Brain pericyte (primary cell): ENCODE measurements at places on chromosomes 4 and X.

- no peak for DNase-seq
Observed at GRCh38 chr4:24190761-24191695, 301.2 kb upstream of the PPARGC1A start.

DNA sequence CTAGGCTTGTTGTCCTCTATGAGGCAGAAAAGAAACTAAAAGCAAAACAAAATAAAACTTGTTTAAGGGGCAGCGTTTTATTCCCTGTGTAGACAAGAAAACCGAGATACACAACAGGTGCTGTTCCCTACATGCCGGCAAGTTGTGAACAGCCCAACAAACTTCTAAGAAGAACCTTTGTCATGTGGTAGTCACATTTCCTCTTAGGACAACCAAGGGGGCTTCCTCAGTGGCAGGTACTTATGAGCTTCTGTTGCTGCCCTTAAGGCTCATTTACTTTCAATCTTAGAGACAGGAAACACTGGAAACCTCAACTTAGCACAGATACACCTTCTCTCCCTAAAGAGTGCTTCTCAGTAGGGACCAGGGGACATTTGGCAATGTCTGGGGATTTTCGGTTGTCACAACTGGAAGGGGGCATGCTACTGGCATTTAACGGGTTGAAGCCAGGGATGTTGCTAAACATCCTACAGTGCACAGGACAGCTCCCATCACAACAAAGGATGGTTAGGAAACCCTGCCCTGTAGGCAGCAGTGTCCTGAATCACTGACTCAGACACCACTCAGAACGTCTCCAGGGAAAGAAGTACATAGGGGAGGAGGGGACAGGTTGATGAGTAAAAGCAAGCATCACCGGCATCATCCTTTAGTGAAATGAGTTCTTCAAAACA lies 111.0 kb downstream of the ASB9 start:
- no peak for DNase-seq

- no peak for DNase-seq
Observed at GRCh38 chr4:173860094-173860493, 330.1 kb upstream of the HAND2 start.

DNA sequence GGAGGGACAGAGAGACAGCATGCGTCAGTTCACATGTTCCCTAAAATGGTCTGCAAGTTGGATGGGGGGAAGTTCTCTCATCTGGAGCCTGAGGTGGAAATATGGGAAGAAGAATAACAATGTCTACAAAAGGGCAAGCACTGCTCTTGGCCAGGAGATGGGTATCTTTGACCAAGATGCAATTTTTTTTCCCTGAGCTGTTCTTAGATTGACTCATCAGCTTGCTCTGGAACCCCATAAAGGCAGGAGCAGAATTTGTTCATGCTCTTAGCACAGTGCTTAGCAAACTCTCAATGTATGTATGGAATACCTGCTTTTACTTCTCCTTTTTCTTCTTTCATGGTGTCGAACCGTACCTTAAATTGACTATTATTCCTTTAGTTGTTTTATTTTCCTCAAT lies 90.5 kb upstream of the ZNF827 start:
- no peak for DNase-seq

DNA sequence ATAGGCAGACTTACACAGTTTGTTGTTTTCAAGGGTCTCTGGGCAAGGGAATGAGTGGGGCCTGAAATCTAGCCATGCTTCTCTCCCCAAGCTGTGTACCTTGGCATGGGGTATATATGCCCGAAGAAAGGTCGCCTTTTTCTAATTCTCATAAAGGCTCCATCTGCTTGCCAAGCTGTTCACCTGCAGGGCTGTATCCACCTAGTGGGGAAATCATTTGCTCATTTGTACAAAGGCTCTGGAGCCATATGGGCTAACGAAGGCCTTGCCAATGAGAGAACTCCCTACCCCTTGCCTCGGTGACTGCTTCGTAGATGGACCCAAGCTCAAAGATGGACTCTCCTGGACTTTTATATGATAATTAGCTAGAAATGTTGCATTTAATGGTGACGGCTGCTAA lies 1097.0 kb downstream of the PDHA2 start:
- no peak for DNase-seq

GRCh38 chr4:21697583-21697982 lies 251.0 kb downstream of the KCNIP4 start:
- no peak for DNase-seq

DNA sequence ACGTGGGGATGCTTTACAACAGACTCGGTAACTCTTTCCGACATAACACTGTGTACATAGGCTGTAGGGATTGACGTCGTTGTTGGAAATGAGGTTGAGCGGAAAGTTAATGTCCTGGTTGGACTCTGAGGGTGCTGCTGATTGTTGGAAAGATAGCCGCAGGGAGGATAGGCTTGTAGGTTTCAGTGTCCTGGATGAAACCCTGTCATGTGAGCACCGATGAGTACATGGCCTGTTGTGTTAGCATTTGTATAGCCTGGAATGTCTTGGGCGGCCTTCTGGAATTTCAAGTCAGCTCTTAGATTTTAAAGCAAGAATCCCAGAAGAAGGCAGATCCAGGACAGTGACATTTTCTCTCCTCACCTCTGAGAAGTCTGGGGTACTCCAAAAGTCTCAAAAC lies 63.3 kb downstream of the TBC1D14 start:
- no peak for DNase-seq
